ENCODE measurements at places on chromosomes 1 and 21.

DNA sequence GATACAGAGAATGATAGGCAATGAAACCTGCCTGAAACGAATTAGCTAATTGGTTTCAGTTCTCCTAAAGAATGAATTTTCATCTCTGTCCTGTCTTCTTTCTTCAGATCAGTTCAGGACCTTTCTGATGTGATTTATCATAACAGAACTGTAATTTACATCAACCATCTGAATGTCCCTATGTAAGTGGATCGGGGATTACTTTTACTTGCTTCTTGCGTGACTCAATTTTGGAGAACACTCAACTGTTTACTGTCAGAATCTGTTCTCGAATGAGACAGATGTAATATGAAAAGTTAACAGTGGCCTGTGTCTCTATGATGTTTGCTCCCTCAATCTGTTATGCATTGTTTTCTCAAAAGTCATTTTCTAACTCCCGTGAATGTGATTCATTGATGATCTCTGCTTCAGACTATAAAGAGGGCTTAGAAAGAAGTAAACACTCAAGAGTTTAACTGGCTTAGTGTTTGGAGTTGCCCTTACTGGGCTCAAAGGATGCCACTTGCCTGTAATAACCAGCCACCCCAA, 111.0 kb downstream of the GABPA start:
- no peak for DNase-seq

DNA sequence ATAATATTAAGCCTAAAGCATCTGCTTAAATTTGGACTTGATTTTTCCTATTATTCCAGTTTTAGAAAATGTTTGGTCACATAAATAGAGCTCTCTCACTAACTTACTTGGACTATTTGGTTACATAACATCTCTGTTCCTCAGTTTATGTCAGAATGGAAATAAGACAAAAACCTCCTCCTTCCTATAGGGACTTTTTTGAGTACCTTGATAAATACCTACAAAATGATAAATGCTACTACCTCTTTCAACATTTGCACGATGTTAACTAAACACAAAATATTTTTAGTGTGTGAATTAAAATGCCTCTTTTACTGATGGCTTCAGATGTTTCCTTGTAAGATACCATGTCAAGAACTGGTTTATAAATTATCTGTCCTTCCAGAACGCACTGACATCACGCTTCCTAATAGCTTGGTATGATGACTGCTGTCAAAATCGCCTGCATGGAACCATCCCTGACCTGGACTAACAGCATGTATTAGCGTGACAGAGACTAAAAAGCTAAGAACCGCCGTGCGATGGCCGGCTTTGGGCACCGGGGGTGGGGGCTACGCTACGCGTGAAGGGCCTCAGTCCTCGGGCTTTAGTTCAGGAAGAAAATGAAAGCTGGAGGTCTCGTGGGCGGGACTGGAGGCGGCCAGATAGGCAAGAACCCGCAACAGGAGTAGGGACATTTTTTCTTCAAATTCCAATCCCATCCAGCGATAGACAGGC, 133.2 kb upstream of the BARHL2 start:
- DNase-seq: no peak

GRCh38 chr1:17207046-17207445, 2.1 kb downstream of the PADI1 start:
- no peak for DNase-seq

DNA sequence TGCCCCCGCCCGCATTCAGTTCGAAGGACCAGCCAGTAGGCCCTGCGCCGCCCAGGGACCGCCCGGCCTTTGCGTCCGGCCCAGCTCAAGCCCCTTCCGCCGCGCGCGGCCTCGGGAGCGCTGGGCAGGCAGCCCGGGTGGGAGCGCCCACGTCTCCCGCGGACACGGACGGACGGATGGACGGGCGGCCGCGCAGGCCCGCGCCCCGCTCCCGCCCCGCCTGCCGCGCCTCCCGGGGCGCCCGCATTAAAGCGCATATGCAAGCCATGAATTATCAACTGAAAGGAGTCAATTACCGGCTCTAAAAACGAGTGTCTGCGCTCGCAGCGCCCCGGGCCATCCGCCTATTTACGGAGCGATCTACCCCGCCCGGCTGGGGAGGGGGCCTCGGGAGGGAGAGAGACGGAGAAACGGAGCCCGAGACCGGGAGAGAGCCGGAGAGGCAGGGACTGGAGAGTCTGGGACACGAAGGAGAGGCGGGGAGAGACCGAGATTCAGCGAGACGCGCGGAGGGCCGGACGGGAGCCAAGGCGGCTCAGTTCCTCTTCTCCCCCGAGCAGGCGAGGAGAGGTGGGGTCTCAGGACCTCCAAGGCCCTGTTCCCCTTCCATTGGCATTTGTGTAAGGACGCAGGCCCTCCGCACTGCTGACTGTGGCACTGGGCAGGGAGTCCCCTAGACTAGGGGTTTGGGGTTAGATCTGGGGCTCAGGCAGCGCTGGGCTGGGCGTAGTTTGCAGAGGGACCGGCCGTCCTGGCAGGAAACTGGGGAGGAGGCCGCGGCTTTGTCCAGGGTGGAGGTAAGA, 41.3 kb upstream of the DMBX1 start:
- no peak for DNase-seq

DNA sequence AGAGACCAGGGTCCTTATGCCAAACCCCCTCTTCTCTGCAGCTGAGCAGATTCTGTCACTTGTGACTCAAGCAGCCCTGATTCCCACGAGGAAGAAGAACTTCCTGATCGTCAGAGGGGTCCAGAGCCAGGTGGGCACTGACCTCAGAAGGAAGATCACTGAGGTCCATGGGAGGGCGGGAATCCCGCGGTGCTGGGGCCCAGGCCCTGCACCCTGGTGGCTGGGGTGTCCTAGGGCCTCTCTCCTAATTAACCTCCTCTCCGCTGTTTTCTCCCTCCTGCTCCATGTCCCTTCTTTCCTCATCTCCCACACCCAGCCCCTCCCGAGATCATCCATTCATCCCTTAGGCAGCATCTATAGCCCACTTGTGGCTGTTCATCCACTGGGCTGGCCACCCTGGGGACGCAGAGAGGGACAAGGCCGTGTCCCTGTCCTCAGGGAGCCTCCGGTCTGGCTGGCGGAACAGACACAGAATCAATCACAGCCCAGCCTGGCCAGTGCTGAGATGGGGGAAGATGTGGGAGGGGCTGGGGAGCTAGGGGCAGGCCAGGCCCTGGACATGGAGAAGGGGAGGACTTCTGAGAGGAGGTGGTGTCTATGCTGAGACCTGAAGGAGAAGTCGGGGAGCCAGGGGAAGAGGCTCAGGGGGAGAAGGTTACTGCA, 638.3 kb downstream of the MATN1 start:
- no peak for DNase-seq

GRCh38 chr1:186093437-186093836, 281.6 kb downstream of the TPR start:
- no peak for DNase-seq

GRCh38 chr1:198669023-198669698, 30.3 kb downstream of the PTPRC start:
- no peak for DNase-seq

DNA sequence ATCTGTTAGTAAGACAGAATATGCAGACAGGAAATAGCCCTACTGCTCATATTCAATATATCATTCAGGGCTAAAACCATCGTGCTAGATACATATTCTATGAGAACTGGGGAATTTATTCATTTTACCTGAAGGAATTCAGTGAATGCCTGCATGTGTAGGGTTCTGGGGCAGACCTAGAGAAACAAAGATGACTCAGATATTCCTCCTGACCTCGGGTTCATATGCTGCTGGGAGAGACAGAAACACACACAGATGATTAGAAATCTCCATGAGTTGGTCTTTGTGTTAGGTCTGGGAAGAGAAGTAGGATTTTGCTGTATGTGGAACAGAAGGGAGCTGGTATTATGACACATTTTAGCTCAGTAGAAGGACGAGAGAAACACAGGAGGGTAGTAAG, 176.5 kb upstream of the ST6GALNAC5 start:
- DNase-seq: no peak

- DNase-seq: no peak
Measured at GRCh38 chr1:116999596-116999995, 2.0 kb upstream of the CD101 start.

- no peak for DNase-seq
Measured at GRCh38 chr1:202207292-202207691, 13.7 kb downstream of the LGR6 start.

DNA sequence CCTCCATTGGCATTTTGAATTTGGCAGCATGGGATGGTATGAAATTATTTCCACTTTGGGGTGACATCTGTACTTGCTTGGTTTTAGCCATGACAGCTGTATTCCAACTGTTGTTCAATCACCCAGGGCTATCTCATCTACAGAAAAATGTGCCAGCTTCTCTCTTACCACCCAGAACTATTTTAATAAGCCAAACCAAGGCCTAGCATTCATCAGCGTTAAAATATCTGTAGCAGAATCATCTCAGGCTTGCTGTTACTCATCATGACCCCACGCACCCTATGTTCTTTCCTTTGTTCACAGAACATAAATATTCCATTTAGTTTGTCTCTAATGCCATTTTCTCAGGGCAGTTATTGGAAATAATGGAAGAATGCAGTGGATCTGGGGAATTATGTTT, 49.8 kb downstream of the GIPC2 start:
- DNase-seq: no peak

GRCh38 chr1:185646202-185646683, 87.9 kb upstream of the HMCN1 start:
- no peak for DNase-seq

GRCh38 chr1:48450505-48450904, 21.5 kb downstream of the SPATA6 start:
- DNase-seq: no peak

DNA sequence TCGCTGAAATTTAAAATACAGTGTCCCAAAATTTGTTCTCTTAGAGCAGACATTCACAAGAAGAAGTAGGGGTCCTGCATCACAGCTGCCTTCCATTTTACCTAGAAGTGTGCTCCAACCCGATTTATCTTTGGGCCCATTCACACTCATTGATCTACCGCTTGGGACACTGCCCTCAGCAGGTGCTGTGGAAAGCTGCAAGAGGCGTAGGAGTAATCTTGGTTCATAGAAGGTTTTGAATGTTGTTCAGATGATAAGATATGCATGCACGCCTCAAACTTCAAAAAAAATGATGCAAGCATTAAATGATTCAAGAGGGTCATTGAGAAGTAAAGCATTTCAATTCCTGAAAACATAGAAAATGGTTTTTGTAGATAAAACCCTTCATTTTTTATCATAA, 18.6 kb upstream of the C1orf105 start:
- DNase-seq: no peak
